Memory B cell (primary cell): ENCODE measurements at places on chromosomes 16 and 17.

DNA sequence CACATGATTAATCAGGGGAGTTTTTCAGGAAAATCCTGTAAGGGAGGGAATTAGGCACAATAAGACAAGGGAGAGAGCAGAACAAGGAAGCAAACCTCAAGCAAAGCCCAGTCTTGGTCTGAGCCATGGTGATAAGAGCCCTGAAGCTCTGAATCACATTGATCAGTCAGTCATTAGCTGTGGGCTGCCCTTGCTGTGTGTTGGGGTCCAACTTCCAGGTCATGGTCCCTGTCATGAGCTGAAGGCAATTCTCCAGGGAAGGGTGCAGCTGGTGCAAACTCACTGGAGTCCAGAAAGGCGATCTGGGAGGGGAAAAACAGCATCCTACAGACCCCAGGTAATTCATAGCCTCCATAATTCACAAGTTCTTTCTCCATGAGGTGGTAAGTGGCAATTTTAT is 89.9 kb downstream of the CYLD start:
- no peak for DNase-seq

GRCh38 chr16:67528222-67528869 is at the start of gene RIPOR1:
Gene RIPOR1 (plus strand): TSS chr16:67528829. CDS start chr16:67538447, 9,618 bp downstream.
- no peak for DNase-seq

DNA sequence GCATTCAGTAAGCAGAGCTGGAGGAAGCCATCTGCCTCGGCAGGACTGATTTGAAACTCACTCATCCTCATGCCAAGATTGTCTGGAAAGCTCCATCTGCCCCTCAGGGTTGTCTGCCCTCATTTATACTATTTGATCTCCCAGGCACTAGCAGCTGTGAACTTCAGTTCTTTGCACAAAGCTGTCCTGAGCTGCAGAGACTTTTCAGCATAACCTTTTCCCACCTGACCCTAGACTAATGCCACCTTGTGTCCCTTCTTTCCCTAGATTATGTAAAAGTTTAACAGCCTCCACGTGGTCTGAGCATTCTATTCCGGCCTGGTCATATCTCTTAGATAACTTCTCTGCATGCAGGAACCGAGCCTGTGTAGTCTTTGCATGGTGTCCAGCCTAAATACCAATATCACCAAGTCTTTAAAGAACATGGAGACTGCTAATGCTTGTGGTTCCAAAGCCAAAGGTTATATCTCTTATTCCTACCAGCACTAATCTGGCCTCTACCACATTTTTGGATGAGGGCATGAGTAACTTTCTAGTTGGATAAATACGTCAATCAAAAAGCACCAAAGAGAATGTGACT is 29.1 kb downstream of the STAT5A start:
- DNase-seq = no peak

- no peak for DNase-seq
Measured at GRCh38 chr17:32281011-32281451, 15.4 kb downstream of the RHBDL3 start.

- DNase-seq = no peak
Measured at GRCh38 chr17:81270279-81270678, 24.8 kb downstream of the SLC38A10 start.

DNA sequence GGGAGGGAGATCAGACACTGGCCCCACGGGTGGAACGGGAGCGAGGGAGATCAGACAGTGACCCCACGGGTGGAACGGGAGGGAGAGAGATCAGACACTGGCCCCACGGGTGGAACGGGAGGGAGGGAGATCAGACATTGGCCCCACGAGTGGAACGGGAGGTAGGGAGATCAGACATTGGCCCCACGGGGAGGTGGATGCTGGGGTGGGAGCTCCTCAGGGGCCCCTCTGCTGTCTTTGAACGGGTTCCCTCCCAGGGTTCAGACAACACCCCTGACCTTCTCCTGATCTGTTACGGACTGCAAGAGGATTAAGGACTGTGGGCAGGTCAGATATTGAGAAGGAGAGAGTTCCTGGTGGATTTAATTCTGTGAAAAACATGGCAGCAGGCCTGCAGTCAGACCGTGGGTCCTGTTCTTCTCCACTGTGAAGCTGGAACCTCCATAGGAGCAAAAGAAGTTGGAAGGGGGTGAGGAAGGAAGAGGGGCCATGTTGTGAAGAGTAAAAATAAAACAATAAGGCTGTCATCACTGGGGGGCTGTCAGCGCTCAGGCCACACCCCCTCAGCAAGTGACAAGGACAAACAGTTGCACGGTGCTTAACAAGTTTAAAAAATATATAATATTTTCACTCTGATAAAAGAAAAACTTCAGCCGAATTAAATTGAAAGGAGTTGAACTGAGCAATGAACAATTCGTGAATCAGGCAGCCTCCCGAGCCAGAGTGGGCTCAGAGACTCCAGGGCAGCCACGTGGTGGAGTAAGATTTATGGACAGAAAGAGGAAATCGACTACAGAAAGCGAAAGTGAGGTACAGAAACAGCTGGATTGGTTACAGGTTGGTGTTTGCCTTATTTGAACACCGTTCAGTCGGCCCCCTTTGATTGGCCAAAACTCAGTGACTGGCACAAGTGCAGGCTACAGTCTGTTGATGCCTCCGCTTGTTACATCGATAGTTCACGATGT is 348.7 kb upstream of the TNRC6C start:
- peak; percentile 45 for DNase-seq

DNA sequence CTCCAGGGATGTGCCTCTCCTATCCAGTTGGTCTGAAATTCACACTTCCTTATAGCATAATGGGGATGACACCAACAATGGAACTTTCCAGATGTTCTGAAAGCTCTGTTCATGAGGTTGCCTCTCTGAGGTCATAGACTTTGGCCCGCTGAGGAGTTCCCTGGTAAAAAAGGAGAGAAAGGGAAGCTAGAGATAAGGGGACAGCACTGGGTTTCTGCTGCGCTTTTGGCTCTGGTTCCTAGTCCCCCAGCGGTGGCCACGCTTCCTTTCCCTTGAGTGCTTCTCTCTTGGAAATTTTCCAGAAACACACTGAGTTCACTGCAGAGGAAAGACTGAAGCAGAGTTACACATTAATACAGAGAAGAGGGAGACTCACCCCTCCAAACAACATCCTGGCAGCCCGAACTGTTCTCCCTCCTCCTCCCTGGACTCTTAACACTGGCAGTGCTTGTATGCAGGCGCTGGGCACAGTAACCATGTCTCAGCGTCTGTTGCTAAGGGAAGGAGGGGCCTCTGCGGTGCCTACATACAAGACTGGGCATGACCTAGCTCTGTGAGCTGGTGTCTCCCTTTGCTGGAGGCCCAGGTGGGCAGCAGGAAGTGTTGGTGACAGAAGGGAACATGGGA is at the start of gene DNAH3:
DNAH3 (minus strand) TSS at position 472 of the 627 bp plus-strand sequence. CDS start 527 bp downstream, outside the sequence.
- no peak for DNase-seq

DNA sequence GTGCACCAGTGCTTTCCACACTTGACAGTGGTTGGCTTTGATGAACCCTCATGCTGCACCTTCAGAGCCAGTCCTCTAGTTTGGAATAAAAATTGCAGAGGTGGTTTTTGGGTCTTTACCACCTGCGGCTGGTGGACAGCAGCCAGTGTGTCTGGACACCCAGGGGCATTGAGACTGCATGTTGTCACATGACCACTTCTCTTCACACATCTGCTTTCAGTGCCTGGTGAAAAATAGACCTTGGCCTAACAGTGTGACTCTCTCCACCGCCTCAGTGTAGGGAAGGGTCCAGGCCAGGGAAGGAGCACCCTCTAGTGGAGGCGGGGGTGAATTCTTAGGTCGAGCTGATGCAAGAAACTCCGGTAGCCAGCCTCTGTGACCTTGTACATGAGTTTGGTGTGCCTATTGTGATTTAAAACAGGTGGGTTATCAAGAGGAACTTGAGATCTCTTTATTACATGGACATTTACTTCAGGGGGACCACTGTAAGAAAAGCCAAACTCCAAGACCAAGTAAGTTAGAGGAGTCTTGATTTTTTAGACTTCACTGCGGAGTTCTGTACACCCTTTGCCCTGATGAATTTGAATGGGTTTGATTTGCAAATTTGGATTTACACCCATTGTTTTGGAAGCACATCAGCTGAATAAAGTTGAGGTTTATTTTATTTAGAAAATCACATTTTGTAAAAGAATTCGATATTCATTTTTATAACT is 17.9 kb downstream of the GOSR2 start:
- DNase-seq = peak; percentile 66

DNA sequence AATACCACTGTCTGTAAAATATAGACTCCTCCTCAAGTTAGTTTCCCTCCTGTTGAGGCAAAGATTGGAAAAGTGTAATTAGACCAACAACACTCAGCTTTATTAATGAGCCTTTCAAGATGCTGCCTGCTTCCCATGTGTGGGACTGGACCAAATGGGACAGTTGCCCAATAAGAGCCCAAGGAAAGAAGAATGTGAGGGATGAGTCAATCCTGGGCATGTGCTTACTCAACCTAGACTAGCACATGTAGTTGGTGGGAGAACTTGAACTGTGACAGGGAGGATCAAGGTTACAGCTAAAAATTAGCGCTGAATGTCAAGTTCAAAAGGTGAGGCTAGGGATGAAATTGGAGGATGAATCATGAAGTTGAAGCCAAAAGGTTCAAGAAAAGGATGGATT is 435.5 kb downstream of the CA10 start:
- no peak for DNase-seq

GRCh38 chr17:7419819-7420610 is at the start of gene SPEM1:
Gene SPEM1 (plus strand): TSS chr17:7420324. CDS start chr17:7420385, 61 bp downstream.
- DNase-seq = no peak

GRCh38 chr17:55344514-55344997 is 77.1 kb downstream of the MMD start:
- DNase-seq = no peak

- DNase-seq = no peak
Measured at GRCh38 chr16:83959656-83960434, 6.8 kb downstream of the OSGIN1 start.

GRCh38 chr17:4766201-4766600 is 5.5 kb upstream of the TM4SF5 start:
- no peak for DNase-seq

DNA sequence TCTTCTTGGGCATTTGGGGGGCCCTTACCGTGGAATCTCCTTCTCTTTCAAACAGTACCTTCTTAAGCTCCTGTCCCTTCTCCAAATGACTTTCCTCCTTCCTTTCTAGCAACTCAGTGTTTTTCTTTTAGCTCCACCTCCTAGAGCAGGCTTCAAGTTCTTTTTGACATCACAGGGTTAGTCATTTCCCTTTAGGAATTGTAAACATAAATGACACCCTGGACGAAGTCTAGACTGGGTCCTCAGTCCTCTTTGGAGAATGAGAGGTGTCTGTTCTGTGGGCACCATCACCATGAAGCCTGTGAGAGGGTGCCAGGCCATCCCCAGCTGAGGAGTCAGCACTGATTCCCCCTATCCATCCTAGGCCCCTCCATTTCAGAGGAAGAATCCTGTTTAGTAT is 94.7 kb downstream of the SALL1 start:
- no peak for DNase-seq

DNA sequence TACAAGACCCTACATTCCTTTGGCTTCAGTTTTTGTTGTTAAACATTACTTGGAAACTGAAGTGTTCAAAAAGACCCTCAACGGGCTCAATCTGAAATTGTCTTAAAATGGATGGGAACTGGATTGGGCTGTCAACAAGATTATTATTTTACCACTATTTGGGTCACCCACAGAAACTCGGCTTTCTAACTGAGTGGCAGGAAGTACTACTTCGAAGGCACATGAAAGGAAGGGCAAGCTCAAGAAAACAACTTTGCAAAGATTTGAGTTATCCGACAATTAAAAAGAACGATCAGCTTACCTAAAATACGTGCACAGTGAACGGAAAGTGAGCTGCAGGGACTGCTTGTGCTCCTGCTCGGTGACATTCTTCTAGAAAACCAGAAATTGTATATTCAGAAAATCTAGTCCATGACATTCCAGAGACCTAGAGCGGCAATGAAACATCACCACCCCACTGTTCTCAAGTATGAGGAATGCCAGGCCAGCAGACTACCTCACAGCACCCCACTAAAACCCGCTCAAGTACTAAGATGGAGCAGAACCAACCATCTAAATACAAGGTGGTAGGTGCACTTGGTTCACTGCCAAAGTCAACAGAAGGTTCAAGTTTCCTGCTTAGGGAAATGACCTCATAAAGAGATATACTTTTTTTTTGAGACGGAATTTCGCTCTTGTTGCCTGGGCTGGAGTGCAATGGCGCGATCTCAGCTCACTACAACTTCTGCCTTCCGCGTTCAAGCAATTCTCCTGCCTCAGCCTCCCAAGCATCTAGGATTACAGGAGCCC is 60.5 kb downstream of the ZZEF1 start:
- DNase-seq = no peak

- no peak for DNase-seq
Measured at GRCh38 chr17:40399185-40399584, 18.5 kb downstream of the TOP2A start.

DNA sequence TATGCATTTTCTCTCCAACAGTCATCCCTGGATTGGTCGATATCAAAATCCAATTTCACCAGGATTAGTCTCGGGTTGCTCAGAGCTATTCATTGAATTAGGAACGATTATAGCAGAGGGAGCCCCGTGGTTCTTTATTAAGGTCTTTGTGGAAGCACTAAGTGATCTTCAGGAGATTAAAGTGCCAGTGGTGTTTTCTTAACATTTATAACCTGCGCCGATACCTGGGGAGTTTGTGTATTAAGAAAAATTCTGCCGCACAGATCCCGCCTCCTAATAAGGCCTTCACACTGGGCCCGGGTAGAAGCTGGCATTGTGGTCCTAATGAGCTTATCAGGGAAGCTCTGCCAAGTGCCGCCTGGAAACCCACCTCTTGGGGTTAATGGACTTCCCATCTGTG is 238.7 kb downstream of the RBFOX1 start:
- no peak for DNase-seq

DNA sequence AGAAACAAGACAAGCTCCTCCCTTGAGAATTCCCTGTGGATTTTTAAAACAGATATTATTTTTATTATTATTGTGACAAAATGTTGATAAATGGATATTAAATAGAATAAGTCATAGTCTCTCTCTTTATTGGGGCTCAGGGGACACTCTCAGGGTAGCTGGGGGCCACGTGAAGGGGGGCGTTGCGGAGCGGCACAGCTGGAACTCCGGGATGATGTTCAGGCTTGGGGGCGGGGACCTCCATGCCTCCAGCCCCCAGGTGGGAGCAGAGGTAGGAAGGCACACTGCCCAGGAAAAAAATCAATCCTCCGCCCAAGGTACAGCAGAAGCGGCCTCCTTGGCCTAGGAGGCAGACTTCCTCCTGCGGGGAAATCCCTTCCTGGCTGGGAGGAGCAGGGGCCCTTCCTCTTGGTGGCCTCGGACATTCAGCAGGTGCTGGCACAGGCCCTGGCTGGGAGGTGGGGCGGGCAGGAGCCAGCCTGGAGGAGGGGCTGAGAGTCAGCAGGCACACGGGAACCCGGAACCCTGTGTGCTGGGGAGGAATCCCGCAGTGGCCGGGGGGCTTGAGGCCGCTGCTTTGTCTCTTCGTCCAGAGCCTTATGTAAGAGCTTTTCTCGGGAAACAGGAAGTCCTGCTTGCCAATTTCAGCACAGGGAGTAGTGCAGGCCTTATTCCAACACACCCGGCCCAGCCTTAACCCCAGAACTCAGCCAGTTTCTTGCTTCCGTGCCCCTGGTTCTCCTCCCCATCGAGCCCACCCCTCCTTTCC is 591 bp upstream of the TNFSF13 start:
- peak; percentile 45 for DNase-seq
